ENCODE measurements at places on chromosomes 1 and 21.

DNA sequence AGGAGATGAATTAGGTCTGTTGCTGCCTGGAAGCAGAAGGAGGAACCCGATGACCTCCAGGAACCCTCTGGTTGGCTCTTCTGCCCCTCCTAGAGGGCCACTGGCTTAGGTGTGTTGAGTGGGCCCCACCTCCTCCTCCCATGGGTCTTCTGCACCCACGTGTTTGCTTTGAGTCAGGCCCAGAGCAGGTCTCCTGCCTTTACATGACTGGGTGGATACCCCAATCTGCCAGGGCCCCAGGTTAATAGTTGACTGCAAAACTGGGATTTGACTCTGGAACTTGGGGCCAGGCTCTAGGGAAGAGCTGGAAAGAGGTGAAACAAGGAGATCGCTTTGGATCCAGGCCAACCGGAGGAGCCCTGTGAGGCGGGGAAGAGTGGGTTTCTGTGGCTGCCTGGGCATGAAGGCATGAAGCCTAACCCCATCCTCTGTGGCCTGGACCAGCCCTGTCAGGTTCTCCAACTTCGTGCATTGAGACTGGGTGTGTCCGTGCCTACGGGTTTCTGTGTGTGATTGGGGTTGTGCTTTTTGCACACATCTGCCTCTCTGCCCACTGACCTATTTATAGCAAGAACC is 7.8 kb upstream of the LAD1 start:
- DNase-seq = peak; percentile 56

DNA sequence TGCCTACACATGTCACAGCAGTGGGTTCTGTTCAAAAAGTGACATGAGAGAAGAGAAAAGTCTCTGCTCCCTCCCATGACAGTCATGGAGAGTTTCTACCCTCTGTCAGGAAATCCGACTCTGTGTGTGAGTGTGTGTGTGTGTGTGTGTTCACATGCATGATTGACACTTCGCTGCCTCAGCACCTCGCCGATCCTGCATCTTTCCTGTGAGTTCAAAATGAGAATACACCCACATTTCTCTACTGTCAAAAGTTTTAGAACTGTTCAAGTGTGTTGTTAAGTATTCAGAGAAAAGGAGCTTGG is 46.2 kb upstream of the COX20 start:
- no peak for DNase-seq

DNA sequence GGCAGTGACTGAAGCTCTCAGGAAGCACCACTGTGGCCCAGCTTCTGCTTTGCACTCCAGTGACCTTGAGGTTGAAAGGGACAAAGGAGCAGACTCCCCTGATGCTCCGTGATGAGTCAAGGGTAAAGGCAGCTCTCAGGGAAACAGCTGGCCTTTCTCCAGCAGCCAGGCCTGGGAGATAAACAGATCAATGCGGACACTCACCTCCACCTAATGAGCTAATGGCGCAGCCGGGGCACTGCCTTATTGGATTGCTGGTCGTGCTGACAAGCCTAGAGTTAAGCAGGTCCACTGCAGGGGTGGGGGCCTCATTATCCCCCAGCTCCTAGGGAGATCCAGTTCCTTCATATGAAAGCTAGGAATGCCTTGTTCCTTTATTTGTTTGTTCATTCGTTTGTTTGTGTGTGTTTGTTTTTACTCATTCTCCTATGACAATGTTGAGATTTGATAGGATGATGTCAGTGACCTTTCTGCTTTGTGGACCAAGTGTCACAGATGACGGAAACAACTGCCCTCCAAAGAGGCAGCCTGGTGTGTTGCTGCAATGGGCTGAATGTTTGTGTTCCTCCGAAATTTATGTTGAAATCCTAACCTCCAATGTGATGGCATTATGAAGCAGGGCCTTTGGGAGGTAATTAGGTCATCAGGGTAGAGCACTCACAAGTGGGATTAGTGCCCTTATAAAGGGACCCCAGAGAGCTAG is 141.4 kb upstream of the BEND5 start:
- no peak for DNase-seq

- no peak for DNase-seq
These were observed 5.2 kb downstream of the AK2 start for GRCh38 chr1:33031506-33031905.

- DNase-seq = no peak
These were observed 256.4 kb downstream of the FOXD2 start for GRCh38 chr1:47694011-47694890.

DNA sequence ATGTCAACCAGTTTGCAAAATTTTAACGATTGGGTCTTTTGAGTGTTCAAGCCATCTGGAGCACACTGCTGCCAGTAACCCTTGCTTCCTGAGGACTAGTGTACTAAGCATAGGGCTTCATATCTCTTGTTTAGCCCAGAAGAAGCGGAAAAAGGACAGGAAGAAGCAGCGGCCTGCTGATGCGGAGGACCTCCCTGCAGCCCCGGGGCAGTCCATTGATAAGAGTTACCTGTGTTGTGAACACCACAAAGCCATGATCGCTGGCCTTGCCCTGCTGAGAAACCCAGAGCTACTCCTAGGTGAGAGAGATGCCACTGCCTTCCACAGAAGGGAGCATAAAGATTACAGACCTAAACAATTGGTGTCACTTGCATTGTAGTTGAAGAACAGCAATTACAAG is 8.9 kb downstream of the METTL13 start:
- DNase-seq = no peak

DNA sequence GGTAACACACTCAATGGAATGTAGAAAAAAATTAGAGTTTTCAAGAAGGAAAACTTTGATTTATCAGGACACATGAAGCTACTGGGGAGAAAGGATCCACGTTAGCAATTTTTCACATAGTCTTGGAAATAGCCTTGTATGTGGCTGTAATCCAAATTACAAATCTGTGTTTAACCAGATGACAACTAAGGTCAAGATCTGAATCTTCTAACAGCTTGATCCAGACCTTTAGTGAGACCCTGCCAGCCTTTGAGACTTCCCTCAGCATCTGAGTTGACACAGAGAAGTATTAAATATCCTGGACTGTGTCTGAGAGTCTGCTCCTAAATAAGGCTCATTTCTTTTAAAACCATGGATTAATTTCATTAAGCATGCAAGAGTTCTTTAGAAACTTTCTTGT is 135.9 kb upstream of the KCNK2 start:
- DNase-seq = no peak

- no peak for DNase-seq
These were observed 124.8 kb upstream of the GRIK3 start for GRCh38 chr1:37159102-37159501.

GRCh38 chr1:18999359-18999758 is 42.9 kb upstream of the IFFO2 start:
- DNase-seq = no peak

DNA sequence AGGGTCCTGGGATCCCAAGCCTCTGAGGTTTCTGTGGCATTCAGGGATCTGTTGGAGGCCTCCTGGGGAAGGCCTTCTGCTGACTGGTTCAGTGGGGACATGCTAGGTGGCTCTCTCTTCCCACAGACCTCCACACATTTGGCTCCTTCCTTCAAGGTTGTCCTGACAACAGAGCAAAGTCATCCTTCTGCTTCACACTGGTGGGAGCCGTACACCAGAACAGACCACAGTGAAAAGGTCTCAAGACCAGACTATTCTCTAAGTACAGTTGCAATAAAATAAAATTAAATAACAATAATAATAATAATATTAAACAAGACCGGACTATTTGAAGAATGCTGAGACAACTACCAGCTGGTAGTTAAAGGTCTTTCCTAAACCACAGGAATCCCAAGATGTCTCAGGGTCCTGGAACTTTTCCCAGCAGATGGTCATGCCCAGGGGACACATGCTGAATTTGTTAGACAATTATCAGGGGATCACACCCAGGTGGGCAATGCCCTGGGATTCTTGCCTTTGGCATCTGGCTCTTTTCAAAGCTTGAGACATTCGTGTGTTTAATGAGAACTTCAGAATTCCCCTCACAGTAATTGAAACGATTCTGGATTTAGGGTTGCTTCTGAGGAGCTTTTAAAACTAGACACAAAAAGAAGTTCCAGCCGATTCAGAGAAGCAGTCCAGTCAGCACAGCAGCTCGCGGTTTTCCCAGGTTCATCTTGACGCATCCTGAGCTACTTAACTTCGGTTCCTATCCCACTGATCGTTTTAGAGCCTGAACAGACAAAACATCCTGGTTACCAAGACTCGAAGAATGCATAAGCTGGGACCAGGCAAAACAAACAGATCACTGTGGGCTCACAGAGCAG is 22.9 kb downstream of the HTR1D start:
- no peak for DNase-seq

DNA sequence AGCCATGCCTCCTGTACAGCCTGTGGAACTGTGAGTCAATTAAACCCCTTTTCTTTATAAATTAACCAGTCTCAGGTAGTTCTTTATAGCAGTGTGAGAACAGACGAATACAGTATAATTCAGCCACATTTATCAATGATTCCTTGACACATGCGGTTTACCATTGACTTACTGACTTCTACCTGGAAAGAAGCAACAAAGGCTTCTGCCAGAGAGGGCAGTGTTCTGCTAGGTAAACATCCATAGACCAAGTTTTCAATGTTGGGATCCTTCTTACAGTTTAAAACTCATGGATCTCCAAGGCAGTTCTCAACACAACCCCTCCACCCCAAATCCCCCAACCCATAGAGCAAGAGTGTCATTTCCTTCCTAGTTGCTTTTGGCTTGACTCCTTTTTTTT is 150.6 kb downstream of the ZNF648 start:
- no peak for DNase-seq

- no peak for DNase-seq
These were observed 144.0 kb upstream of the CXADR start for GRCh38 chr21:17368748-17369363.

- no peak for DNase-seq
These were observed 53.2 kb downstream of the PTGS2 start for GRCh38 chr1:186627019-186627418.

GRCh38 chr1:168386949-168387586 is 106.4 kb downstream of the TBX19 start:
- DNase-seq = peak; percentile 80

- no peak for DNase-seq
These were observed 3.6 kb upstream of the TNFSF4 start for GRCh38 chr1:173210716-173211231.

DNA sequence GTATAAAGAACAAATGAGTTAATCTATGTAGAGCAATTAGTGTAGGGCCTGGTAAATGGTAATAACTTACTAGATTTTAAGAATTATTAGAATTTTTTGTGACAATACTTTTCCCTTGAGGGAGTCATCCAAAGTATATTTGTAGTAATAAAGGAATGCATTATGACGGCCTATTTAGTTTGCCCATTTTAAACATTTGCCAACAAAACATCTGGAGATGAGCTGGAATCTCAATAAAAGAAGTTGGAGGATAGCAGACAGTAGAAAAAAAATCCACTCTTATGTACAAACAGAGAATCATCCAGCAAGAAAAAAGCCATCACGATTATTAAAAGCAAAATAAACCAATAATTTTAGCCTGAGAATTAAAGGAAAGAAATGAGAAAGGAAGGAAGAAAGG is 567.3 kb upstream of the ADAMTS5 start:
- no peak for DNase-seq

- DNase-seq = no peak
These were observed 20.5 kb downstream of the ARMH1 start for GRCh38 chr1:44694863-44695478.

GRCh38 chr1:39508266-39508665 is 16.8 kb downstream of the BMP8A start:
- no peak for DNase-seq

- DNase-seq = no peak
These were observed 4.5 kb upstream of the CRABP2 start for GRCh38 chr1:156709757-156710489.

DNA sequence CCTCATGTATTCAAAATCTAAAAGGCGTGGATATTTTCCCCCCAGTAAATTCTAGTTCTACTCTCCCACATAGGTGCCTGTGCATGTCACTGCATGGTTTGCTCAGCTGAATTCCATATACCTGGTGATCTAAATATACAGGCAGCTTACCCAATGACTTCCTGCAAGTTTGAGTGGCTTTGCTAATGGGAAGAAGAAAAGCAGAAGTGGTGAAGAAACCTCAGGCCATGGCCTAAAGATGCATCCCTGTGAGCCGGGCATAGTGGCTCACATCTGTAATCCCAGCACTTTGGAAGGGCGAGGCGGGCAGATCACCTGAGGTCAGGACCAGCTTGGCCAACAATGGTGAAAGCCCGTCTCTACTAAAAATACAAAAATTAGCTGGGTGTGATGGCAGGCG is 11.5 kb downstream of the SLC44A3 start:
- no peak for DNase-seq

GRCh38 chr1:230012741-230013140 is 54.3 kb upstream of the GALNT2 start:
- no peak for DNase-seq

- DNase-seq = no peak
These were observed 6.1 kb downstream of the ST6GALNAC3 start for GRCh38 chr1:76080552-76081079.

DNA sequence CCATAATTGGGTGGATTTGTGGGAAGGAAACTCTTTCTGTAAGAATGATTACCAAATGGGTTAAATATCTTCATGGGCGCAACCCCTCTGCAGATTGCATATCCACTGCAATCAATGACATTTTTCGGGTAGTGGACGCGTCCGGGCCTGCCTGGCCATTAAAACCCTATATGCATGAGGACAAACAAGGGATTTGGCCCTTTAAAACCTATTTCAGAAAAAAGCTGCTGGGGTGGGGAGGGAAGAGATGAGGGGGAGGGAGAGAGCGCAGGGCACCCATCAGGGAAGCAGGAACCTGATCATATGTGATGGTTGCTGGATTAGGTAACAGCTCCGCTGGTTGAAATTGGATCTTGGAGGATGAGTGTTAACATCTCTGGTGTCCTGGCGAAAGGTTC is 228.8 kb downstream of the PBX1 start:
- no peak for DNase-seq

DNA sequence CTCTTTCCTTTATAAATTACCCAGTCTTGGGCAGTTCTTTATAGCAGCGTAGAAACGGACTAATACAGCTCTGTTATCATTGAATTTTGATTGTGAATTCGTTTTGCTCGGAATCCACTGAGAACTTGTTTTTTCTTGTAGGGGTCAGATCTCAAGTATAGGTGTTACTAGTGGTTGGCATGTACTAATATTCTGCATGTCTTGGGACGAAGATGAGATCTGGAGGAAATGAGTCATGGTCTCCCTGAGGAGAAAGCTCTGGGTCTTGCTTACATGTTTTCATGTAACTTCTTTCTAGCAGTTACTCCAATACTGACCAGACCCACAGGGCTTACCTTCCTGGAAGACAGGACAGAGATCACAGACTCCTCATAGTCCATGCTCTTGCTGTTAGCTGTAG is 30.3 kb downstream of the ZSCAN20 start:
- no peak for DNase-seq

DNA sequence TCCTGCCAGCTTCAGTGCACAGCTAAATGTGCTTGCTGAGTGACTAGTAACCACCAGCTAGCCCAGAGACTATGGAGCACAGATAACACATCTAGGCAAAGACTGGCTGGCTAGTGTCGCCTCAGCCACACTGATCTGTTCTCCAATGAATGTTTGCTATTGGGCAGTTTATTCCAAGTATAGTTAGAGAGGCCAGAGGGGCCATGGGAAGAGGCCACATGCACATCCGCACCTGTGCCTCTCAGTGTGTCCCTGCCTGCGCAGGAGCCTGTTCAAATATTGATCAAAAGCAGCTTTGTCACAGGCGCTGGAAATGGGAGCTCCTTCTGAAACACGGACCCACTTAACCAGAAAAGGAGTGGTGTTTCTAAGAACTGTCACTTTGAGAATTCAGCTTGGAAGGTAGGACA is 51.3 kb upstream of the ATP1A1 start:
- DNase-seq = no peak

GRCh38 chr1:245683676-245684075 is 528.9 kb downstream of the KIF26B start:
- no peak for DNase-seq
